Amygdala (tissue), 56 donors: ENCODE measurements at places on chromosomes 3 and 15.
A peak's percentile ranks its signal among the peaks of the same experiment; 100 is the strongest.

DNA sequence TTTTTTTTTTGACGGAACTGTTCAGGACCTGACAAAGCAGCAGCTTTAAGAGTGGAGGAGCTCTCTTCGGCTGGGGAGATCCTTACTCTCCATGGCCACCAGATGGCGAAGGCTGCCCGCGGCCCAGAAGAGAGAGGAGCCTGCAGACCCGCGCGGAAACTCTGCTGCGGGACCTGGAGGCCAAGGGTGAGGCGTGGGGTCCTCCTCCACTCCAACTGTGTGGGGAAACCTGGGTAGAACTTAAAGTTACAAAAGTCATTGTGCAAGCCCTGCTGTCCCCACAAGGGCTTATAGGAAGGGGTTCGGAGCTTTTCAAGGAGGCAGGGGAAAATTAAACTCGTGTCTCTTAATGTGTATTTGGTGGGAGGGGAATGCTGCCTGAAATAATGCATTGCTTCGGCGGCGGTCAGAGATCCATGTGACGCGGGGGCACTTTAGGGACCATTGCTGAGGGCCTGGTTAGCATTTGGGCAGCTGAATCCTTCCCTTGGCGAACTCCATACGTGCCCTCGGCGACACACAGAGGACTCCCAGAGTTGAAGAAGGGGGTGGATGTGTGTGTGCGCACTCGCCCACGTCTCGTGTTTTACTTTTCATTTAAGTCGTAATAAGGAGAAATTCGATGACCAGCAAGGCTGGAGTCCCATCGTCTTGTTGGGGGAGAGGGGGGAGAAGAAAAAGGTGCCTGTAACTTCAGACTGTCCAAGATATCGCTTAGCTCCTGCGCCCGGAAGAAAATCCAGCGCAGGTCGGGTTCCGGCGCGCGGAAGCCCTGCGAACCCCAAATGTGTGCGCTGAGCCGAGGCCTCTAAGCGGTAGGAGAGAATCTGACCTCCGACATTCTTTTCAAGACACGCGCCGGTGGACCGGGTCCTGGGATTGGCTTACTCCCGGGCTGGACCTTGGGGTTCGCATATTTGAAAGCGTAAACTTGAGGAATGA, 9.7 kb downstream of the EOMES start:
- peak; percentile 62 for DNase-seq

DNA sequence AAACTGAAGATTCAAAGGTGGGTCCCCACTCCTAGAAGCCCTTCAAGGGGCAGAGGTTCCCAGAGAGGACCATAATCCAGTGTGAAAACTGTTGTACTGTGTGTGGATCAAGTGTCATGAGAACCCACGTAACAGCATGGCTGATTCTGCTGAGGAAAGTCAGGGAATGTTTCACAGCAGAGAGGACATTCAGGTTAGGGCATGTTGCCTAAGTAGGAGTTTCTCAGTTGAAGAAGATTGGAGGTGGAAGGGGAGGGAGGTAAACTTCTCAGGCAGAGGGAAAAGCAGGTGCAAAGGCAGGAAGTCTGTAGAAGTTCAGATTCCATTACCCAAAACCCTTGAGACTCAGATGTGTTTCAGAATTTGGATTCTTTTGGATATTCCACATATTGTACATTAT, 246.1 kb upstream of the NR2E3 start:
- DNase-seq = no peak

GRCh38 chr3:190575437-190576185, 61.7 kb downstream of the IL1RAP start:
- no peak for DNase-seq

DNA sequence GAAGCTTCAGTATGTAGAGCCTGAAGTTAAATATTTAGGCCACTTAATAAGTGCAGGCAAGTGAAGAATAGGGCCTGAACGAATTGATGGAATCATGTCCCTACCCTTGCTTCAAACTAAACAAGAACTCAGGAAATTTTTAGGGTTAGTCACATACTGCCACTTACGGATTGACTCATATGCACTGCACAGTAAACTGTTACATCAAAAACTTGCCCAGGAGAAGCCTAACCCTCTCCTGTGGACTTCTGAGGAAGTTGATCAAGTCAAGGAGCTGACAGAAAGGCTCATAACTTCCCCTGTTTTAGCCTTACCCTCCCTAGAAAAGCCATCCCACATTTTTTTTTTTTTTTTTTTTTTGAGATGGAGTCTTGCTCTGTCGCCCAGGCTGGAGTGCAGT, 20.6 kb upstream of the KBTBD12 start:
- no peak for DNase-seq

GRCh38 chr15:39051626-39052322, 487.2 kb upstream of the RASGRP1 start:
- DNase-seq = no peak

GRCh38 chr3:13662238-13662847, 113.4 kb downstream of the FBLN2 start:
- no peak for DNase-seq

- no peak for DNase-seq
Measured at GRCh38 chr3:170128977-170129431, 52.5 kb downstream of the PHC3 start.

DNA sequence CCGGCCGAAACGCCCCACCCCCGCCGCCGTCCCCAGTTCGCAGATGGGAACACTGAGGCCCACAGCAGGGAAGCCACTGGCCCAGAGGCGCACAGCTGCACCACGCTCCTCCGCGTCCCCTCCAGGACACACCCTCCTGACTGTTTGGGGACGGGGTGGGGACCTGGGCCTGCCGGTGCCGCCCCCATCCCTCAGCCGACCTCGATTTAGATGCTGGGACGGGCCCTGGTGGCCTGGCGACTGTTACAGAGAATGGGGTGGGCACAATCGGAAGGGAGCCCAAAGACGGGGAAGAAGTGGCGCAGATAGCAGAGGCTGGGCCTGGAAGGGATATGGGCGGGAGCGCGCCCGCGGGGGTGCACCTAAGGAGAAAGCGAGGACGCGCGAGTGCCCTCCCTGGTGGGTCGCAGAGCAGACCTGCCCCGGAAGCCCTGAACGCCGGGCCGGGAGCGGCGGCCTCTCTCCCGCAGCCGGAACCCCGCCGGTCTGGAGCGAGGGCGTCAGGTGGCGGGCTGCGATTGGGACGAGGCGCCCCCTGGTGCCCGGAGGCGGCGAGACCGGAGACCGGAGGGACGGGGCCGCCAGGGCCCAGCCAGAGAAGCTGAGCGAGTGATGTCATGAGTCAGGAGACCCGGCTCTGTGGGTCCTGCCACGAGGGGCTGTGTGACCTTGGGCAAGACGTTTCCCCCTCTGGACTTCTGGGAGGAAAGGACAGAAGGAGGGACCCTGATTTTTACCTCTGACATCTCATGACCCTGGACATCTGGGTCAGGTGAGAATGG, 78.4 kb downstream of the IQSEC1 start:
- DNase-seq = no peak

DNA sequence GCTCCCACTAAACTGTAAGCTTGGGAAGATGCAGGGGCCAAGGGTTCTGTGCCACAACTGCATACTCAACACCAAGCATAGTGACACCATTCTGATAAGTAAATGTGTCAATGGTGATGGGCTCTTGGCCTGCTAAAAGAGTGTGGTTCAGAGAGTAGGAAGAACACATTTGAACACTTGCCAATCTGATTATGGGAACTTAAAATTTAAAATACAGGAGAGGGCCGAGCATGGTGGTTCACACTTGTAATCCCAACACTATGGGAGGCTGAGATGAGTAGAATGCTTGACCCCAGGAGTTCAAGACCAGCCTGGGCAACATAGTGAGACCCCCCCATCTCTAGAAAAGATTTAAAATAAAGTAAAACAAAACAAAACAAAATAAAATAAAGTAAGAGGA, 34.1 kb downstream of the PTPN9 start:
- DNase-seq = no peak

DNA sequence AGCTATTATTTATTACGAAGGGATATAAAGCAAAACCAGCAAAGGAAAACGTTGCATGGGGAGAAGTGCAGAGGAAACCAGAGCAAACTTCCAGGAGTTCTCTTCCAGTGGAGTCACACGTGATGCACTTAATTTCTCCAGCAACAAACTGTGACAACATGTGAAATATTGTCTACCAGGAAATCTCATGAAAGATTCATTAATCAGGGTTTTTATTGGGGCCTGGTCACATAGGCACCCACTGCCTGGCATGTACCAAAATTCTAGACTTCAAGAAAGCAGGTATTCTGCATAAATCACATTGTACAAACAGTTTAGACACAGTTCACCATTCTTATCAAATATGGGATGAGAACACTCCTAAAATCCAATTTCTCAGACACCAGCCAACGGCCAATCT, 5.4 kb upstream of the TFG start:
- DNase-seq = no peak

DNA sequence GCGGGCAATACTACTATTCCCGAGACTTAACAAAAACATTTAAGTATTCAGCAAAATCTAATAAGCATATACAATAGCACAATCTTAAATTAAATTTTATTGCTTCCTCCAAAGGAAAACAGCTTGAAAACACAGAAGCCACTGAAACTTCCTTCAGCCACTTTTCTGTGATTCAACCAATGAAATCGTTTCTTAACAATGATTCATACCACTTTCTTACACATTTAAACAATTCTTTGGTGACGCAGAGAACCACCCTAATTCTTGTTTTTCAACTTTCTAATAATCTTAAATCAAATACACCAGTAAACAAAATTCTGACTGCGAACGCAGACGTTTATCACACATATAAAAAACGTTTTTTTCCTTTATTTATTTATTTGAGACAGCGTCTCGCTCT, 4.1 kb downstream of the TJP1 start:
- DNase-seq = no peak

- no peak for DNase-seq
Measured at GRCh38 chr3:117995842-117996437, 1038.7 kb downstream of the IGSF11 start.

- DNase-seq = no peak
Measured at GRCh38 chr3:18008706-18009368, 266.4 kb upstream of the TBC1D5 start.

GRCh38 chr3:128803307-128803706, 76.1 kb upstream of the ACAD9 start:
- no peak for DNase-seq

GRCh38 chr15:84992157-84992944, 10.7 kb downstream of the PDE8A start:
- DNase-seq = no peak

DNA sequence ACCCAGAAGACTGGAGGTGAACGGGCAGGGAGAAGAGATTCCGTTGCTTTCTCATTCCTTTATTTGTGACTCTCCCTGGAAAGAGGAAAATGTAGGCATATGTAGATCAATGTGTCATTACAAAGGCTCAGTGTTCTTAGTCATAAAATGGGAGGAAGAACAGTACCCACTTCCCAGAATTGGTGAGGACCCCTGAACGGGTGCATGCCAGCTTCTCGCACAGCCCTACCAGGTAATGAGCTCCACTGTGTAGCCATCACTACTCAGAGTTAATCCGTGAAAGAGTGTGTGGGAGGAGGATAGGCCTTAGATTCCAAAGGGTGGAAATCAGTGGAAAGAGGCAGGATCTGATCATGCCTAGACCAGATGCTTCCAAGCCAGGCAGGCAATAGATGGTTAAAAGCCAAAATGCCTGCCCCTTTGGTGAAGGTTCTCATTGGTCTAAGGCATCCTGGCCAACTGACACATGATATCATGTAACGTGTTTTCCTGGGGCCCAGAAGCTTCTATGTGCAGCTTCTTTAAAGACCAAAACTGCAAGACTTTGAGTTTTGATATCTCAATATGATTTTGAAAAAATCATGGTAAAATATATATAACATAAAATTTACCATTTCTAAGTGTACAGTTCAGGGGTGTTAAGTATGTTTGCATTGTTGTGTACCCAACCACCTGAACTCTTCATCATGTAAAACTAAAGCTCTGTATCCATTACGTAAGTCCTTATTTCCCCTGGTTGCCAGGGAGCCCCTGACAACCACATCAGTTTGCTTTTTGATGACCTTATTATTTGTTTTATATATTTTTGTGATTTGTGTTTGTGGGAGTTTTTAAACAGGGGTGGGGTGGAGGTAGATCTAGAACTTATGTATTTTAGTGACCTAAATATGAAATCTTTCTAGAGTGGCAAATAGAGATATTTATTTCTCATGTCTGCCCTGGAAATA, 402.2 kb upstream of the CFAP20DC start:
- DNase-seq = no peak

DNA sequence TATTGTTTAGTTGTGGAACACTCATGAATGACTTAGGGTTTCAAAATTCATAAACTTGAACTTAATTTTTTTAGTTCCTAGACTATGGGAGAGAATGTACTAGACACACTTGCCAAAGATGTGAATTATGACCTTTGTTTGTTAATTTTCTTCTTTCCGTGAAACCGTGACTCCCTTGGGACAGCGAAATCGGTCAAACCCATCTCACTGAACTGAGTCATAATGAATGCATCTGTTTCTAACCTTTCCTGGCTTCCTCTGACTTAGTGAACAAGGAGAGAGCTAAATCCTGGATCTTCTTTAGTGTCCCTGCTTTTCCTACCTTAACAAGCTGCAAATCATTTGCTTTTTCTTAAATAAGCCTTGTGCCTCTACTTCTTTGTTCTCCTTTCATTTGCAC, 85.5 kb downstream of the LARS2 start:
- DNase-seq = no peak

- DNase-seq = no peak
Measured at GRCh38 chr3:146469150-146470017, at the start of gene PLSCR2. Gene PLSCR2, minus strand, starts transcription at chr3:146469561. Its CDS starts 9,657 bp downstream, at chr3:146459904.

- no peak for DNase-seq
Measured at GRCh38 chr15:77004189-77004588, 9.3 kb downstream of the PSTPIP1 start.

GRCh38 chr3:159130108-159130507, 328.3 kb downstream of the MFSD1 start:
- DNase-seq = no peak

GRCh38 chr3:24296441-24297205, 198.0 kb downstream of the THRB start:
- DNase-seq = no peak

- DNase-seq = no peak
Measured at GRCh38 chr3:24149032-24149431, 203.9 kb downstream of the NR1D2 start.

- DNase-seq = no peak
Measured at GRCh38 chr15:75508840-75509532, 57.5 kb upstream of the SIN3A start.

DNA sequence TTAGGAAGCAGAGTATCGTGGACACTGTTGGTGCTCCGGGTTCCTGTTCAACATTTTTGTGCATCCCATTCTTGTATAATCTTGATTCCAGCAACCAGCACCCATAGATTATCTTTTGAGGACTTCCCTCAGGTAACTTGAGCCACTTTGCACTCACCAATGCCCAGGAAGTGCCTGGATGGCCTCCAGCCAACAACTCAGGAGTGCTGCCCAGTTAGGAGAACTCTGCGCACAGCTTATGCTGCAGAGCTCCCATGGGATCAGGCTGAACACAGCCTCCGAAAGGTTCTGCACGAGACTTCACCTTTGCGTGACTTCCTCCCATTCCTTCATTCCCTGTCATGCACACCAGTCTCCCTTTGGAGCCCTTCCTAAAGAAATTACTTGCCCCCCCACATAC, 64.3 kb upstream of the LRRN1 start:
- DNase-seq = no peak

GRCh38 chr3:131036200-131036816, 9.6 kb downstream of the NEK11 start:
- no peak for DNase-seq

- no peak for DNase-seq
Measured at GRCh38 chr3:29612536-29612935, 331.7 kb downstream of the RBMS3 start.
